ENCODE measurements at places on chromosomes 3 and 15.
A peak's percentile ranks its signal among the peaks of the same experiment; 100 is the strongest.

- DNase-seq, result no peak
Measured at GRCh38 chr15:41560572-41560874, 1.5 kb downstream of the TYRO3 start.

DNA sequence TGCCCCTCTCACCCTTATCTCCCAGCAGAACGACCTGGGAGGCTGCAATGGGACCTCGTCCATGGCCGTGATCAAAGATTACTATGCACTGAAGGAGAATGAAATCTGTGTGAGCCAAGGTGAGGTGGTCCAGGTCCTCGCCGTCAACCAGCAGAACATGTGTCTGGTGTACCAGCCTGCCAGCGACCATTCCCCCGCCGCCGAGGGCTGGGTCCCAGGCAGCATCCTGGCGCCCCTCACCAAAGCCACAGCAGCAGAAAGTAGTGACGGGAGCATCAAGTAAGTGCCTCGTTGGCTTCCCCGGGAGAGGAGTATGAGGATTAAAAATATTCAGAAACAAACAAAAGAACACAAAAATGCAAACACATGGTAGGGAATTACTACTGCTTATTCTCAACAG lies 55.9 kb upstream of the UMPS start:
- DNase-seq, result no peak

- no peak for DNase-seq
Measured at GRCh38 chr3:131231710-131232389, 149.7 kb upstream of the NUDT16 start.

DNA sequence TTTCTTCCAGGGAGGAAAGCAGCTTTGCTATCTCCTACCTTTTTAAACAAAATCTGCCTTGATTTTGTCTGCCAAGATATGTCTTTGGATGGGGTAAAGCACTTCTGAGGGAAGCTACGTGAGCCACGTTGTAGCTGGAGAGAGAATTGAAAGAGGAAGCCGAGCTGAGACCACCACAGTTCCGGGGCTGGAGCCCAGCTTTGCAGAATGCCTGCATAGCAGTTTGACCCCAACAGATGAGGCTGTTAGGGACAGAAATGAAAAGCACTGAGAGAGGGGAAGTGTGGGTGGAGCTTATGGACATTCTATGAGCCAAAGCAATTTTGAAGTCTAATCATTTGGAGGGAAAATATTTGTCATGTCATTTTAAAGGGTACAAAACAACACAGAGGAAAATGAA lies 45.4 kb downstream of the LIPC start:
- DNase-seq, result no peak

GRCh38 chr15:87850916-87851315 lies 405.6 kb downstream of the NTRK3 start:
- DNase-seq, result no peak

DNA sequence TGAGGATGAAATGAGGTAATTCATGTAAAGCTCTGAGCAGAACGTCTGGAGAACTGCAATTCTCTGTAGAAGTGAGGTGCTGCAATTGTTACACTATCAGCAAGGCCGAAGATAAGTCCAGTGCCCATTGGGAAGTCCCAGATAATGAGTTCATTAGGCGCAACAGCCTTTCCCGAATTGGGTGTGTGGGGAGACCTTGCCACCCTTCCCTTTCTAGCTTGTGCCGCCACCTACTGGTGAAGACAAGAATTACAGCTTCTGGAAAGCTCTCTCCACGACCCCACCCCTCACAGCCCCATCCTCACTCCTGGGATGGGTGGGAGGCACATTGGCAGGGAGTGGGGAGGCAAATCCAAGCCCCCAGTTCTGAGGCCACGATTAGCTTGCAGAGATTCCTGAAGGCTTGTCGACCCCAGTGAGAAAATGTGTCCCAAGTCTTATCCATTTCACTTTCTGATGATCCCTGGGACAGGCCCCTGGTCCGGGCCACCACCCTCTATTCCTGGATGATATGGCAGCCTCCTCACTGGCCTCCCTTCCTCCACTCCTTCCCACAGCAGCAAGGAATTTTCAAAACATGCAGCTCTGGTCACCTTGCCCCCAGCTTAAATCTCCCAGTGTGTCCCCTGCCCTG lies 36.4 kb downstream of the FAM3D start:
- DNase-seq, result peak; percentile 52

DNA sequence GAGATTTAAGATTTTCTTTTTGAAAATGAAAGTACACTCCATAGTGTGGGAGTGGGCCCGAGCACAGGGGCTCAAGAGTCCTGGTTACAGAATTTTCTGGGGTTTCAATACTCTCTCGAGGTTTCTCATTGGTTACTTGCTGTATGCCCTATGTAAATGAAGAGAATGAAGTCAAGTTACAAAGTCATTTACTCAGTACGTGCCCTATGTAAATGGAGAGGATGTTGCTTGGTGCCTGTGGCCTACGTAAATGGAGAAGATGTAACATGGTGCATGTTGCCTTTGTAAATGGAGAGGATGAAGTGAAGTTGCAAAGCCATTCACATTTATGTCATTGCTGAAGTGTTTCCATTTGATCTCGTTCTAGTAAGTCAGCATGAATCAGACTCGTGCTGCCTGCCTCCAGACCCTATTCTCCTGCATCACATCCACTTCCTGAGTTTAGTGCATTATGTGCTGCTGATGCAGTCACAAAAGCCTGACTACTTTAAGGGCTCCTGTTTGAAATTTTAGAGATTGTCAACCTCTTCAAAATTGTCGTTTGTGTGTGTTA lies 302.0 kb downstream of the ZBBX start:
- DNase-seq, result no peak

- DNase-seq, result no peak
Measured at GRCh38 chr15:96222981-96223380, 107.5 kb upstream of the NR2F2 start.

GRCh38 chr3:192851821-192852372 lies 65.8 kb downstream of the MB21D2 start:
- DNase-seq, result no peak

GRCh38 chr3:159664006-159664405 lies 324.6 kb upstream of the IL12A start:
- DNase-seq, result no peak

DNA sequence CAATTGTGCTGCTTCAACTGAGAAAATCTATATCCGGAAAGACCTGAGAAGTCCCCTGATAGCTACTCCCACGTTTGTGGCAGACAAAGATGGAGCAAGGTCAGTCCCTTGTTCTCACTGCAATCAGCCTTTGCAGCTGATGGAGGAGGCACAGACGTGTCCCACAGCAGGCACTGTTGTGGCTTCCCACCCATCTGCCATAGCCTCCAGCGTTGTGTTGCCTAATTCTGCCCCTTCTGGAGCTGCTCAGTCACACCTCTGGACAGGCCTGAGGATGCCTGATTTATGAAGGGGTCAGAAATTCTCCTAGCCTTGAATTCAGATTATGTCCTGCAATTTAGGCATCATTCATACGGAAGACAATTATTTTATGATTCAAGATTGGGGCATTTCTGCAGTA lies 41.9 kb downstream of the MRPS25 start:
- DNase-seq, result no peak
